CD4-positive, alpha-beta T cell treated with Interleukin-15 for 4 hours (primary cell): ENCODE measurements at places on chromosomes 11 and 22.

DNA sequence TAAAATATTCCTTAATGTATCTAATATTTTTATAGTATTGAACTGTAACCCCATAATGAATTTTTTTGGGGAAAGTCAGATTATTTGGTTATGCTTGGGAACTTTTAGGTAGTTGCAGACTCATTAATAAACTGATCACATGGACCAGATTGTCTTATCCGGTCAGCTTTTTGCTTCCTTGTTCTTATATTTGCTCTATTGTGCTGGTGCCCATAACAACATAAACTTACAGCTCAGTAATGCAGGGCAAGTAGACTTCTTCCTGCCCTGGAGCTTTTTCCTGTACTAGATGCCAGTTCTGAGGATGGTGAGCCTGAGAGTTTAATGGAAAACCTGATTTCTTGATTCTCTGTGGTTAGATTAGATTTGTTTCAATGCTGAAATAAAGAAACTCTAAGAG is 53.2 kb downstream of the MTMR3 start:
- no peak for DNase-seq

GRCh38 chr22:27971926-27972325 is 52.9 kb upstream of the PITPNB start:
- DNase-seq = no peak

DNA sequence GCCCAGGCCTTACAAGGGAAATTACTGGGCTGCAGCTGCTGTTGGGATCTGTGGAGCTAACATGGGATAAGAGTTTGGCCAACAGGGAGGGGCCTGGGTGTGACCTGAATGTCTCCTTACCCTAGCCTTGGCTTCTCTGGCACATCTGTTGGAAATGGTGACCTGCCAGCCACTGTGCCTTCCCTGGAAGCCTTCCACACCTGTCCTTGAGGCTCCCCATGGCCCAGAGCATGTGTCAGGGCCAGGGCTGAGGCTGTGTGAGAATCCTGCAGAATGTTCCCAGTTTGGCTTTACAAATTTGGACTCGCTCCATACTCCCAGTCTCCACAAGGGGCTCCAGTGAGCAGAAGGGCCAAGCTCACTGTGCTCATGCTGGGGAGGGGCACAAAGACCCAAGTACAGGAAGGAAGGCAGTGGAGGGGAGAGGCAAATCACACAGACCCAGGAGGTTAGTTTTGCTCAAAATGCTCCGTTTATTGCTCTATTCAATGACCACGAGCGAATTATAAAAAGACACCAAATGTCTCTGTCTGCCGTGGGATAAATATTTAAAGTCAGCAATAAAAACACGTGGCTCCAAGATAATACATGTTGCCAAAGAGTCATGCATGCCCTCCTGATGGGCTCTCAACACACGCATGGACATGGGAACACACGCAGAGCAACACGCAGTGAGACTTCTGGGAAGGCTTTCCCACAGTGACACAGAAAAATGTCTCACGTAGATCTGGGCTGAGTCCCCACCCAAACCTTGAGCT is 1.7 kb upstream of the IGSF22 start:
- DNase-seq = peak; percentile 52

GRCh38 chr11:119426142-119426541 is 3.2 kb upstream of the THY1 start:
- DNase-seq = no peak

- DNase-seq = no peak
Measured at GRCh38 chr22:44892803-44893730, 116.7 kb downstream of the PHF21B start.

DNA sequence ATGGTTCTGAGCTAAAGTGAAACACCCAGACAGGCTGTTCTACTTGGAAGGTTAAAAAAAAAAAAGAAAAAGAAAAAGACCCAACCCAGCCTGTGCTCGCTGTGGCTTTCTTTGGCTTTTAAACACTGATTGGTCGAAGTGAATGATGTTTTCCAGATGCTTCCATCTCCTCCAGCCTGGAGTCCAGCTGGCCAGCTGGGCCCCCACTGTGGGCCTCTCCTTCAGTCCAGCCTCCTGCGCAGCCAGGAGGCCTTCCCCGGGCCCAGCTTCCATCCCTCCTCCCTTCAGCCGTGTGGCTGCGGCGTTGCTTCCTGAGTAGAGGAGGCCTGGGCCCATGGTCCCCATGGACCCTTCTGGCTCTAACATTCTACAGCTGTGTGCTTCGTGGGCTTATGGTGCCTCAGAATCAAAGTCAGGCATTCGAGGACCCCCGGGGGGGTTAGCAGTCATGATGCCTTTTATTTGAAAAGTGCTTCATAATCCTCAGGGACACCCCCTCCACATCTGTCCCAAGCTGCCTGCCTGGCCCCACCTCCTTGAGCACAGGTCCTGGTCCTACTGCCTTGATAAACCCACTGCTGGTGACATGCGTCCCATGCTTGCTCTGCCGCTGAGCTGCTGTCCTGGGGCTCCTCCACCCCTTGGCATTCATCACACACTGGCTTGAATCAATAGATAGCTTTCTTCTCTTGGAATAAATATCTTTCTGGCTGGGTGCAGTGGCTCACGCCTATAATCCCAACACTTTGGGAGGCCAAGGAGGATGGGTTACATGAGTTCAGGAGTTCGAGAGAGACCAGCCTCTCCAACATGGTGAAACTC is 42.2 kb upstream of the FBLN1 start:
- no peak for DNase-seq

GRCh38 chr22:45320357-45320976 is 10.7 kb downstream of the FAM118A start:
- no peak for DNase-seq

DNA sequence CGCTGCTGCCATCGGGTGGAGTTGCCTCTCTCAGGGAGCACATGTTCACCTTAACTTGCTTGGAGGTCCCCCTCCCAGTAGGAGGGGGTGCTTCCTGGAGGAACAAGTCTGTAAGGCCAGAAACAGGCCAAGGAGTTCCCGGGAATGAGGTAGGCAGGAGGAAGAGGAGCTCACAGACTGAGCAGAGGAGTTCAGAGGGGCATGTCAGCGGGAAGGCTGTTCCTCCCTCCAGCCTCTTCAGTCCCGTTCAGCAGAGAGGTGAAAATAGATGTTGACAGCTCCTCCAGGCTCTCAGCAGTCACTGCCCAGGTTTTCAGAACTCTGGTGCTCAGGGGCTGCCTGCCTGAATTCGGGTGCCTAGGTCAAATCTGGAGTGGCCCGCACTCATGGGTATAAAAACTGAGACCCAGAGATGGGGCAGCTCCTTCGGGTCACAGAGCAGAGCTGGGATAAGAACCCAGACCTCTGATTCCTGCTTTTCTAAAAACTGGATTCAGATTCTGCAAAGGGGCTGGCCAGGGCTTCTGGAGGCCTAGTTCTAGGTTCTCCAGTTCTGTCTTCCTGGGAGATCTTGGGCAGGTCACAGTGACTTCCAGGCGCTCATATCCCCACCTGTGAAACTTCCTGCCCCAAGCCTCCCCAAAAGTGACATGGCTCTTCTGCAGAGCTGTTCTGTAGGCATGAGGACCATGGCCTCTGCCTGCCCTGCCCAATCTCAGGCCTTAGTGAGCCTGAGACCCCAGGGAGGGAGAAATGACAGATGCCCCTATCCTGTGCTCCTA is 18.3 kb downstream of the ATG16L2 start:
- no peak for DNase-seq

DNA sequence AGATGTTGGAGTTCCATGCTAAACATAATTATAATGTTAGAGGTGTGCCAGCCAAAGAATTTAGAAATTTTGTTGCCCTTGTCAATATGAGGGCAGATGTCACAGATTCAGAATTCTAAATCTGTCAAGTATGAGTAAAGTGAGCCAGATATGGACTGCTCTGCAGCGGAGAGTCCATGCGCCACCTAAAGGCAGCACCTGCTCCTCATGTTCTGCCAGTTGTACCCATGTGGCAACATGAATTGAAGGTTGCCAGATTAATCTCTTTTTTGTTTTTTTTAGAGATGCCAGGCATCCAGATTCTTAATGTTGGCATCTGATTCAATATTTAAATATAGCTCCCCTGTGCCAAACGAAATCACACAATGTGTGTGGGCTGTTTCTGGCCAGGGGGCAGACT is 678.6 kb upstream of the ANO5 start:
- DNase-seq = no peak

DNA sequence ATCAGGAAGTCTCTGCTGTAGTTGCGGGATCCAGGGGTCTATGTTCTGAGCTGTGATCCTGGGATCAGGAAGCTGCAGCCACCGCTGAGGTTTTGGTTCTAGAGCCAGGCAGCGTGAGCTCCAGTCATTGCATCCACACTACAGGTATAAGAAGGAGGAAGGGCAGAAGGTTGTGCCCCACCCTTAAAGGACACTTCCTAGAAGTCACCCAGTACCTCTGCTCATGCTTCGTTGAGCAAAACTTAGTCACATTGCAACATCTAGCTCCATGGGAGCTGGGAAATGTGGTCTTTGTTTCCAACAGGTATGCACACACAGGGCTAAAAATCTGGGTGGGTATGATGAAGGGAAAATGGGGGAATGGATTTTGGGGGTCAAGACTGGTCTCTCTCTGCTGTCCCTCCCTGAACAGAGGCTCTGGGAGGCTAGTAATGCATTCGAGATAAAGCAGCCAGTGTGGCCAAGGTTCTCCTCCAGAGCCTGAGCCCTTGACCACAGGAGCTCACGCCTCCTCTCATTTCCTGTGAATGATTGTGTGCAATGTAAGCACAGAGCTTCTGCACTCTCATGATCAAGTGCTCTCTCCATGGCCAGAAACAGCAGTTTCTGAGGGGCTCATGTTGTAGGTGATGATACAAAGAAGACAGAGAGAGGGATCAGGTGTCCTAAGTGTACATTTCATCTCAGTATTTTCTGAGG is 86.8 kb upstream of the OR4B1 start:
- DNase-seq = no peak

- peak; percentile 60 for DNase-seq
Measured at GRCh38 chr22:24429411-24430365, 2.3 kb downstream of the ADORA2A start.

GRCh38 chr22:47357086-47357485 is 594.6 kb downstream of the TBC1D22A start:
- no peak for DNase-seq

GRCh38 chr11:70771099-70771885 is 373.0 kb downstream of the CTTN start:
- DNase-seq = no peak

DNA sequence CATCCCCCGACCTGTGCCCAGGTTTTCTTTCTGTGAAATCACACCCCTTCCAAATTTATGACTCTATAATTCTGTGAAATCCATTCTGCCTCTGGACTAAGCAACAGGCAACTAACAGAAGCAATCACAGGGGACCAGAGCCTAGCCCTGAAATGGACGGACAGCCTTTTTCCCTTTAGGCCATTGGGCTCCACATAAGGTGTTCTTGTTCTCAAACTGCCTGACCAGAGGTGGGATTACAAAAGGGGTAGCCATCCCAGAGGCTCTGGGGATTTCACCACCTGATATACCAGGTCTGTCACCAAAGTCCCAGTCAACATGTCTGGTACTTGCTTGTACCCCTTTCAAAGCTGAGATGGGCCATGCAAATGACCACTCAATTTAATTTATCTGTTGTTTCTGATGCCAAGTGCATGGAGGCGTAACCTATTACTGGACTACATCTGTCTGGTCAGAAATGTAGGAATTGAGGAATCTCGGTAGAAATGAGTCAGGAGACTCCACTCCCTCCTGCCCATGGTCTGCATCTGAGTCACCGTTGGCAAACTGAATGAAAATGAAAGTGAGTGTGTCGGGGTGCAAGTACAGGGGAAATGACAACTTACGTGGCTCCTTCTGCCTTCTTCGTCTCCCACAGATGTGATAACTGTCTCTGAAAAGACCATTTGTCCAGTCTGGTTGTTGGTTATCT is 10.2 kb downstream of the DKK3 start:
- peak; percentile 22 for DNase-seq

DNA sequence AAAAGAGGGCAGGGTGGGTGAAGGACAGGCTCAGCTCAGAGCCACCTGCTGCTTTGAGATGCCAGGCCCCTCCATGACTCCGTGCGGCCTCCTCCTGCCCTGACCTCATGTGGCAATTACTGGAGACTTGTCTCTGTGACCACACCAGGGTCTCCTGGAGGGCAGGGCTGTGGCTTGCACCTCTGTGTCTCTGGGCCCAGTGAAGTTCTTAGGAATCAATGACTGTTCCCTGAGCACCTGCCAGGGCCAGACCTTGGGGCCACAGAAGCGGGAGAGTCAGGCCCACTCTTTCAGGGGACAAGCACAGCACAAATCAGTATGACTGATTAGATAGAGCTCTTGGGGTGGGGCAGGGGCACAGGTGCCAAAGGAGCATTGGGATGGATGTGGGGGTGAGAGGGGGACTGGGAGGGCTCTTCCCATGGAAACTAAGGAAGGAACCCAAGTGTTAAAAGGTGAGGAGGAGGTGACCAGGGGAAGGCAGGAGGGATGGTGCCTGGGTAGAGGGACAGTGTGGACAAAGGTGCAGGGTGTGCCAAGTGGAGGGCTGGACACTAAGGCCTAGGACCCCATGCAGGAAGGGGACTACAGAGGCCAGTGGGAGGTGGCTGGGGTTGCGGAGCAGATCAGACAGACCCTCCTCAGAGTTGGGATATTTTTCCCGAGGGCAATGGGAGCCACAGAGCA is 77.3 kb upstream of the SHISAL1 start:
- no peak for DNase-seq

DNA sequence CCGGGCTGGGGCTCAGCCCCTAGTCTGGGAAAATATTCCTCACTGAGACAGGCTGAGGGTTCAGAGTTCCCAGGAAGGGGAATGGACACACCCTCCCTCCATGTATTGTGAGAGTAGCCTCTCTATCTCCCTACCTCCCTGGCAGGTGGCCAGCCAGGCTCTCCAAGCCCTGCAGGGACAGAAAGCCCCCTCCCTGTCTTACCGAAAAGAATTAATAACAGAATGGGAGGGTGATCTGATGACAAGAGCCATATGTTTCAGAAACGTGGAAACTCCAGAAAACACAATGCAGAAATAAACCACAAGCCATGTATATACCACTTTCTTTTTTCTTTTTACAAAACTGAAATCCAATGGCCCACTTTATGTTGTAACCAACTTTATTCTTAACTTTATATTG is 140.0 kb downstream of the CHST1 start:
- no peak for DNase-seq

- DNase-seq = no peak
Measured at GRCh38 chr22:30404307-30404706, 7.5 kb downstream of the SEC14L2 start.

DNA sequence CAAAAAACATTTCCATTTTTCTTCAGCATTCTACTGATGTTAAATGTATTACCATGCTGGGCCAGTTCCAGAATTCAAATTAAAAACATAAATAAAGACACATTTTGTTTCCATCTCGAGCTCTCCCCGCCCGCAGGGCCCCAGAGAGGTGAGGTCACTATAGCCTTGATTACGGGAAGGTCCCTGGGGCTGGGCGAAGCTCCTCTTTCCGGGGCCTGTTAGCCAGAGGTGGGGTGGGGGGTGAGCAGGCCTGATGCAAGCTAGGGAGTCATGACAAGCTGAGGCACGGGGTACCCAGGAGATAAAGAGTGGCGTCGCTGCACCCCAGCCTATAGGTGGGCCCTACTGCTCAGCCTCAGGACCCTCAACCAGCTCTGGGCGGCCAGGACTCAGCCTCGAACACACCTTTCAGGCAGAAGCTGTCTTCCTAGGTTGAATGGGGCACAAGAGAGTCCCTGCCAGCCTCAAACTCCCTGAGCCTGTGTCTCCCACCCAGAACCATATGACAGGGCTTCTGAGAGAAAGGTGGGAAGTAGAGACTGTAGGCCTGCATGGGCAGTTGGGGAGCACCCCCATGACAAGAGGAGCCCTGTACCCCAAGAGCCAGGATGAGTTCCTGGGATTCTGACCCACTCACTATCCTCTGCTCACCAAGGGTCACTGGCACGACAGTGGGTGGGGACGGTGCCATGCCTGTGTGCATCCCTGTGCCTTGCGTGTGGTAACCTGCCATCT is 34.8 kb downstream of the KCNQ1OT1 start:
- DNase-seq = no peak

- DNase-seq = no peak
Measured at GRCh38 chr11:126700768-126701519, 299.6 kb downstream of the KIRREL3 start.
